Stimulated activated naive CD8-positive, alpha-beta T cell treated with anti-CD3 and anti-CD28 coated beads, Interleukin-15, Interleukin-2, amounts not matched to agents 100 U/mL and 50 U/mL, for 24 hours (primary cell): ENCODE measurements at places on chromosomes 6 and 20.
A peak's percentile ranks its signal among the peaks of the same experiment; 100 is the strongest.

DNA sequence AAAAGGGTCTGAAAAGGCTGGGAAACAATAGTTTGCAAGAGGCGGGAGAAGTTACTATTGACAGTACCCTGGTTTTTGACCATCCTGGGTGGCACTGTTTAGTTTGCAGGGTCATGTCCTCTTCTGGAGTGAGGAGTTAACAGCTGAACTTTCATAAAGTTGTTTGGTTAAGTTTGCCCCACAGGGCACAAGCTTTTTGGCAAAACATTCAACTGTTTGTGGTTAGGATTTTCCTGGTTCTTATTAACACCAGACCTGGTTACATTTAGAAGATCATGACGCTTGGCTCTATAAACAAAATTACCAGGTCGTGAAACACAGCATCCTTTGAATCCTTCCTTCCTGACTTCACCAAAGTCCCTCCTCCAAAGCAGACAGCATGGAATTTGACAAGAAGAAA, 106.1 kb downstream of the RIN2 start:
- DNase-seq = no peak

DNA sequence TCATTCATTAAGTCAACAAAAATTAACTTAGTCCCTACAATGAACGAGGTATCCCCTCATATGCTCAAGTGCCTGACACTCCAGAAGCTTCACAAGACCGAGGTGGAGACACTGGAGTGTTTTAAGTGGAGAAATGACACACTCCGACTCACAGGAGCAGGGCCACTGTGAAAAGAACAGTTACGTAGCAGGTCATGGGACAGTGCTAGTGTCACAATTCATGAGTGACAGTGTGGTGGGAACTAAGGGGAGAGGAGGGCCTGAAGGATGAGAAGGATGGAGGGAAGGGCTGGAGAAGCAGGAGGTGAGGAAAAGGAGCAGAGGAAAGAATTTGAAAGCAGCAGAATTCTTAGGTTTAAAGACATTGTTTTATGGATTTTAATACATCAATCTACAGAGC, 1.3 kb upstream of the HLA-A start:
- DNase-seq = no peak

GRCh38 chr6:47221565-47221964, 88.1 kb downstream of the TNFRSF21 start:
- DNase-seq = no peak

GRCh38 chr20:12837646-12838045, 171.1 kb upstream of the SPTLC3 start:
- DNase-seq = no peak

DNA sequence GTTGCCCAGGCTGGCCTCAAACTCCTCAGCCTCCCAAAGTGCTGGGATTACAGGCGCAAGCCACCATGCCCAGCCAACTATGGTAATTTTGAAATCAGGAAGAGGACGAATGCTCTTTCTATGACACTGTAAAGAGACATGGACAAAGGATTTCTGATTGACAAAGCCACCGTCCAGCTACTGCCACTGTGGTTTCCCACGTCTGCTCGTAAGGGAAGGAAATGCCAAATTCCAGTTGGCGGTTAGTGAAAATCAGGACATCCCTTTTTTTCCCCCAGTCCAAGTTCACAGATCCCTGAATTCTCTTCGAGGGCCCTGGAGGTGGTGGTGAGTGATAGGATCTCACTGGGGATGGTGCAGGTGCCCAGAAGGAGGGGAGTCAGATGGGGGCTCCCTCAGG, 31.2 kb downstream of the SNAI1 start:
- DNase-seq = no peak

- no peak for DNase-seq
Observed at GRCh38 chr6:14867802-14868201, 378.1 kb upstream of the JARID2 start.

GRCh38 chr6:73951183-73951582, 255.2 kb downstream of the CD109 start:
- no peak for DNase-seq

DNA sequence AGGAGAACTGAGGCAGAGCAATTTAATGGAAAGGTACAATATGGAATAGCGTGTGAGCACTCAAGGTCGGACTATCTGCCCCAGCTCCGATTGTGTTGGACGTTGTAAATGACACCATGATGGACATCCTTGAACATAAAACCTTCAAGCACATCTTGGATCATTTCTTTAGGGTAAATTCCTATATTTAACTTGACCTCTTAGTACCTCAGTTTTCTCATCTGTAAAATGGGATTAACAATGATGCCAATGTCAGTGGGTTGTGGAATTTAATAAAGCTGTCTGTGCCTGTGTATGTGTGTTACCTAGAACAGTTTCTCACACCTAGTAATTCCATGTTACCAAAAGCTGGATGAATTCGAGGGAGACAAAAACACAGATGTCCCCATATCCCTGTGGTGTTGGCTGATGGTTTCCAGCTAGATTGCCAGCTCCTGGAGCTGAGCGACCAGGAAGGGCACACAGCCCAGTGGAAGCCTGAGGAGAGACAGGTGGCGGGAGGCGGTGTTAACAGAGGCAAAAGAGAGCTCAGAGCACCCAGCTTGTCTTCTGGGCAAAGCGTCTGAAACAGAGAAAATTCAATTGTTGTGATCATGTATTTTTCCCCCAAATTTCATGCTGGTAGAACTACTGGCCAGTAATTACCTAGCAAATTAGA, 32.6 kb downstream of the MDFI start:
- DNase-seq = no peak

DNA sequence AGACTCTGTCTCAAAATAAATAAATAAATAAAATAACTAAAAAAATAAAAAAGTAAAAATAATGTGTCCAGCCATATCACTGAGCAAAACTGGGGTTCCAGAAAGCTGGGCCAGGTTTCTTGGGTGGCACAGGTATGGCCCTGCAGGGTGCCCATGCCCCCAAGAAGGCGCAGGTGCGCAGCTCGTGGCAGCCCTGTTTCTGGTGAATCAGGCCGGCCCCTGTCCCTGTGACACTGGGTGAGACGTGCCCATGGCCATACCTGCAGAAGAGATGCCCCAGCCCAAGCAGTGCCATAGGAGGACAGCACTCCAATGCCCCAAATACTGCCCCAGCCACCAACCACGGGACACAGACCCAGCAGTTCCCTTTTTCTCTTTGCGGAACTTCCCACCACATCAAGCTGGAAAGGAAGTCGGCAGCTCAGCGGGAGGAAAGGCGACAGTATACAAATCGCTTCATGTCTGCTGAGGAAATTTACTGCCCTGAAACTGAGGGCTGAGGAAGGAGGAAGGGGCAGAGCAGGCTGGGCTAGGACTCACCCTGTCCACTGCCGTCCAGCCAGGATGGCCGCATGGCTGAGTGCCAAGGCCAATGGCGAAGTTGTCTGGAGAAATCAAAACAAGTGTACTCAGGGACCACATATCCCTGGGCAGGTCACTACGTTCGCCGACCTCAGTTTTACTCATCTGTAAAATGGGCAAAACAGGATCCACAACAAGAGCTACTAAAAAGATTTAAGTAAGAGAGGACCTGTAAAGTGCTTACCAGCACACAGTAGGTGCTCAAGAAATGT, 55.4 kb downstream of the PREX1 start:
- DNase-seq = no peak

GRCh38 chr20:43955062-43955749, 40.6 kb downstream of the TOX2 start:
- DNase-seq = peak; percentile 49

- DNase-seq = no peak
Observed at GRCh38 chr20:62088258-62089127, 22.8 kb upstream of the TAF4 start.

- no peak for DNase-seq
Observed at GRCh38 chr6:11197175-11197536, 35.3 kb downstream of the NEDD9 start.

GRCh38 chr20:4702562-4703280, 19.0 kb upstream of the PRND start:
- DNase-seq = no peak

DNA sequence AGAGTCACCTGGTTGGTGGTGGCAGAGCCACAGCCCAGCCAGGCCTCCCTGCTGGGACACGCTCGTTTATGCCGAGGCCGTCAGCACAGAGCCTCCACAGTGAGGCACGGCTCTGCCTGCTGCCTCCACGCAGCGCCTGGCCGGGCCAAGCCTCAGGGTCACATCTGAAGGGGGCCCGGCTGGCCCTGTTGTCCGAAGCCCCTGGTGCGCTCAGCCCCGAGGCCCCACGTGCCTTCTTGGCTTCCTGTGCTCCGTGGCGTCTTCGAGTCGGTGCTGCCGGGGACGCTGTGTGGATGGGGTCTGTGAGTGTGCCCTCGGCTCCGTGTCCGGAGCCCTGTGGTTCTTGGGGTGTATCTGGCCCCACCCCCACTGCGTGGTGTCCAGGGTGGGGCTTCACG, 10.4 kb upstream of the TNFRSF6B start:
- DNase-seq = no peak

DNA sequence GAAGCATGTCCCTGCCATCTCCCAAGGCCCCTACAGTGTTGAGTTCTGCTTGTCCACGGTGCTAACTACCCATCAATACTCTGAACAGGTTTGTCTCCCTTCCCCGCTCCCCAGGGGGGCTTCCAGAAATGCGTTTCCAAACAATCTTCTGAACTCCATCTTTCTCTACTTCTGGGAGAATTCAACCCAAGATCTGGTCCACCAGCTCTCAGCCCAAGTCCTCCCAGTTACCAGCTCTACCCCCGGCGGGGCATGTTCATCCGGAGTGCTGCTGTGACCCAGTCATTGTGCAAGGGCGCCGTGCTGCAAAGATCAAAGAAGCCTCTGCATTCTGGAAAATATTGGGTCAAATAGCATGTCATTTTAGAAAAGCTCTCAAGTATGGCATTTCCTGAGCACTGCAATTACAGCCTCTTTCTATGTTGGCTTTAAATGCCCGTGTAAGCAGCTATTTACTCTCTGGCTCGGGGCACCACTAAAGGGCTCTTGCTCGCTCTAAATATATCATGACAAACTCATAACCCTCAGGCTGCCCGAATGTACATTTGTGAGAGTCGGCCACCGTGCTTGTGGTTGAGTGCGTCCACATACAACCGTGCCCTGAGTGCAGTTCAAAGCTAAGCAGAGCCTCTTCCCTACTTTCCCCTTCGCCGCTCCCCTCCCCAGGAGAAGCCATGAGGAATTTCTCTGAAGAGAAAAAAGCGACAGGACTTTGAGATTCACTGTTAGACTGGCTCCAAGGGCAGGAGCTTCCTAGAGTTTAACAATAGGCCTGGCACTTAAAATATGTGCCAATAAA, 71.6 kb downstream of the BANF2 start:
- no peak for DNase-seq

DNA sequence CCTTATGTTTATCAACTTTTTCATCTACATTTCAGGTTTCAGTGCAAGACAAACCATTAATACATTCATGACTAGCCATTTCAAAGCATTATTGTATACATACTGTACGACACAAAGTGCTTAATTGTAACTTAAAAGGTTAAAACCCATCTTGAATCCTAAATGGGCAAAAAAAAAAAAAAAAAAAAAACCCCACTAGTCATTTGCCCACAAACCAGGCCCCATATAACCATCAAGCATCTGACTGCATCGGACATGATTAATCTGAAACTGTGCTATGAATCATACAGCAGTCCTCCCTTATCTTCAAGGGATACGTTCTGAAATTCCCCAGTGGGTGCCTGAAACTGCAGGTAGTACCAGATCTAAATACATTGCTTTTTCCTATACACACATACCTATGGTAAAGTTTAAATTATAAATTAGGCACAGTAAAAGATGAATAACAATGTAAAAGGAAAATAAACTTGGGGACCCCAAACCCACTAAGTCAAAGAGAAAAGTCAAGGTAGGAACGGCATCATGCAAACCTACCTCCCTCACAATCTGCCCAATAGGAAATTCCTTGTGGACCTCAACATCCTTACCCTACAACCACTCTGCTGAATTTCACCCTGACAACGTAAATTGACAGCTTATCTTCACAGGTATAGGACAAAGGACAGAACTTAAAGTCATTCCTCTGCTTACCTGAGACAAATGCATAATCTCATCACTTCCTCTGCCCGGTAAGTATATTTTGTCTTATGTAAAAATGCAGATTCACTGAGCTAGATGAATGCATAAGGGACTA, 14.3 kb downstream of the B4GALT5 start:
- DNase-seq = peak; percentile 26

- DNase-seq = no peak
Observed at GRCh38 chr6:156747715-156748114, 29.5 kb upstream of the ARID1B start.

GRCh38 chr20:63457737-63458136, 14.7 kb downstream of the KCNQ2 start:
- DNase-seq = no peak

- DNase-seq = no peak
Observed at GRCh38 chr6:144617708-144618107, 332.6 kb downstream of the UTRN start.

DNA sequence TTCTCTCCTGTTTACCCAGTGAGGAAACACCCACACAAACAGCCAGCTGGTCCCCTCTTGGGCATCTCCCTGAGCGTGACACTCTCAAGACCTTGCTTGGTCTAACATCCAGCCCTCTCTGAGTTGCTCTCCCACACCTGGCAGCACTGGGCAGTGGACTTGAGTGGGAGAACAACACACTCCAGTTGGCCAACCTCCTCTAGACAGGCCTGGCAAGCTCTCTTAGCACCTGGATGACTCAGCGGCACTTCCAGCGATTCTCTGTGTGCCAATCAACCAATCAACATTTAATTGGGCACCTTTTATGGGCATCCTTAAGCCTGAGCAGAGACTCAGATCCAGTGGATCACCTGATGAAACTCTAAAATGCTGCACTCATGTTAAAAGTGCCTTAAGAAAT, 76.6 kb upstream of the QKI start:
- no peak for DNase-seq

DNA sequence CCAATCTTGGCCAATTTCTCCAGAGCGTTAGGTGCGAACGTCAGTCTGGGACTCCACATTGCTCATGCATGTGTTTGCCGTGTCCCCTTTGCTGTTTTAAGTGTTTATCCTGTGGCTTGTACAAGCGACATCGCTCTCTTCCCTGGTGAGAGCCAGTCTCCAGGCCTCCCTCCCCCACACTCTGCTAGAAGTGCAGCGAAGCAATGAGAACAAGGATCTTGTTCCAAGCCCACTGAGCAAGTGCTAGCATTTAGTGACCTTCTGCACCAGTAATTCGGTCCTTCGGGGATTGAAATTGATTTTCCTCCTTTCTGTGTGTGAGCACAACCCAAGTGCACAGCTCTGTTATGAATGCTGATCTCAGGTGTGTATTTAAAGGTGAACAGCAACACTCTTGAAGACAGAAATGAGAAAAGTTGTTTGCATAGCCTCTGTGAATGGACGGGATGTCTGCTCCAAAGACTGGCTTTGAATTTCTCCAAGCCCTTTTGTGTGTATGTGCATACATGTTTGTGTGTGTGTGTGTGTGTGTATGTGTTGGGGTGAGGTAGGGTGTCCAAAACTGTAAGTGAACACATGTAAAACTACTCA, 29.0 kb downstream of the CD83 start:
- no peak for DNase-seq

GRCh38 chr20:56503916-56504315, 20.6 kb upstream of the FAM209A start:
- no peak for DNase-seq

DNA sequence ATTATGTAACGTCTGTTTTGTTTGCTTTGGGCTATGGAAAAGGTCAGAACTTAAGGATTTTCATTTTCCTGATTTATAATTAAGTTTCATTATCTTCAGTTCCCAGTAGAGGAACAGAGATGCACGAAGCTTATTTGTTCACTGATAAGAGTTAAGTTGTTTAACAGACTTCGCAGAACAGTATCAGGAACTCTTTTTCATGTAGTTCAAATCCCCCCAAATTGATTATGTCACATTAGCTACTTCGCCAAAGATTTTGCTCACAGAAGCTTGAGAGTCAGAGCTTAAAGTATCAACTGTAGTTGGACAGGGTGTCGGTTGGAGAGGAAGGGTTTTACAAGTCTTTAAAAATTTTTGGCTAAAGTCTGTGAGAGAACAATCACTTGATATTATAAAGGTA, 43.4 kb downstream of the ZHX3 start:
- DNase-seq = no peak
